Activated T-cell treated with anti-CD3 and anti-CD28 coated beads for 48 hours (primary cell): ENCODE measurements at places on chromosomes 2 and 18.

DNA sequence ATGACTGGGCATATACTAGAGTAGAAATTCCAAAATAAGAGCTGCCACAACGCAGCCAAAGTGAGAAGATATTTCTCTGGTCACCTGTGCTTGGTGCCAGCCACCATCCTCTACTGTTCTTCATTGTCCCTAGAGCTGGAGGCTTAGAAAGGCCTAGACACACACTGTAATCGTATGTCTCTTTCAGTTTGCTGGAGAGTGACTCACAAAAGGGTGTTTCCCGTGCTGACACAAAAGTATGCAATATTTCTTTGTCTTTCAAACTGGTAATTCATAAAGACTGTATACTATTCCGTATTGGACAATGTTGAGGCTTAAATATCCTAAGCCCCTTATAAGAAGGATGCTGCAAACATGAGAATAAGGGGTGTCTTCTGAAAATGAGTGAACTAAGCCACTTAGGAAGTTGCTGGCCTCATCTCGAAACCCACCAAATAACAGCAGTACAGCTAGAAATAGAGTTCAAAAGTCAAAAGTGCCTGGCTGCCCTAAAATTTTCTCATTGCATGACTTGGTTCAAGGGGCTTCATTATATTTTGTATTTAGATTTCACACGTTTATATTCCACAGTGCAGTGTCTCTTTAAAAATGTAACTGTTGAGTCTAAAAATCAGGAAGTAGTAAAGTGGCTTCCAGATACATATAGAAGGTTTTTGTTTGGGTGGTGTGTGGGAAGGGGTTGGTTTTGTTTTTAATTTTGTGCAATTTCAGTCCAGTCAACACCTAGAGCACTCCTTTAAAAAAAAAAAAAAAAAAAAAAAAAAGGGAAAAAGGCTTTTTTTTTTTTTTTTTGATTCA, 601.1 kb downstream of the ARHGAP15 start:
- DNase-seq: no peak

- no peak for DNase-seq
Measured at GRCh38 chr18:75106746-75107145, 102.2 kb downstream of the PTGR3 start.

GRCh38 chr2:29936020-29936419, 14.6 kb upstream of the ALK start:
- DNase-seq: no peak

DNA sequence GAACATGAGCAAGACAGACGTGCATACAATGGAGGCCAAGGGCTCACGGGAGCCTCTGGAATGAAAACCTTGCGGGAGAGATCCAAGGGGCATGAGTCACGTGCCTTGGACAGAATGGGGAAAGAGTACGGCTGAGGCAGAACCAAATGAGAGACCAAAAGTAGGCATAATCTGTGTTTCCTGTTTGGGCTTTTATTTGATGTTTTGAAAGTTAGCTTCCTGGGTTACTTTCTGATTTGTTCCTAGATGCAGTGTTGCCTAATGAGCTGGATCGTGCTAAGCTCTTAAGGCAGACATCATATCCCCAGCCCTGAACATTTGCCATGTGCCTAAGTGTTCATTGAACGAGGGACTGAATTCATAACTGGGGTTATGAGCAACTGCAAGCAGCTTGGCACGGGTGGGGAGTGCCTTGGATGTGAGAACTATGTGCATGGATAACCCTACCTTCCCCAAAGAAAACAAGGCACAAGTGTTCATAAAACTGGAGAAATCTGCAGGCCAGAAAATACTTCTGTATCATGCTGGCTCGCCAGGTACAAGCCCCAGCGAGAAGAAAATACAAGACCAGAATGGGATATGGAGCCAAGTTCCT, 60.3 kb upstream of the RPL31 start:
- no peak for DNase-seq

- DNase-seq: no peak
Measured at GRCh38 chr2:125684256-125684655, 971.7 kb upstream of the GYPC start.

GRCh38 chr2:235669983-235670962, 176.4 kb downstream of the AGAP1 start:
- DNase-seq: no peak

DNA sequence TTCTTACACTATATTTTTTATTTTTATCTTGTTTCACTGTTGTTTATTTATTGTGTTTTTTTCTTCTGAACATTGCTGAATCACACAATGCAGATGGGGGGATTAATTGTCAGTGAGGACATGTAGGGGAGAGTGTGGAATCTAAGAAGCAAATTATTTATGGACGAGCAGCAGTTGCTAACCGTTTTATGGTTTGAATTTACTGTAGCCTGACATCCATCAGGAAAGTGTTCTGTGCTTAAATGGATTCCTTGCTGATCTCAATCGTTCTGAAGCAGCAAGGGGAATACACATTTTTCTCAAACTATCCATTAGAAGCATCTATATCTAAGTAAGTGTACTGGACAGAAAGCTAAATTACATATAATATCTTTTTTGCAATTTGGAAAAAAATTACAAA, 119.5 kb downstream of the CD8B2 start:
- no peak for DNase-seq

GRCh38 chr2:179355881-179356280, 91.2 kb upstream of the SESTD1 start:
- no peak for DNase-seq

GRCh38 chr18:47800756-47801155, 129.7 kb downstream of the SMAD2 start:
- DNase-seq: no peak

- no peak for DNase-seq
Measured at GRCh38 chr2:73174244-73174643, 28.1 kb upstream of the NOTO start.

- no peak for DNase-seq
Measured at GRCh38 chr2:119486196-119486827, 38.0 kb downstream of the SCTR start.

- DNase-seq: no peak
Measured at GRCh38 chr2:230457793-230458192, 41.8 kb downstream of the SP100 start.

GRCh38 chr18:72419914-72420313, 124.2 kb downstream of the CBLN2 start:
- no peak for DNase-seq

GRCh38 chr2:14313341-14313740, 319.2 kb upstream of the LRATD1 start:
- DNase-seq: no peak

- no peak for DNase-seq
Measured at GRCh38 chr2:149061133-149061745, 22.7 kb downstream of the LYPD6B start.

DNA sequence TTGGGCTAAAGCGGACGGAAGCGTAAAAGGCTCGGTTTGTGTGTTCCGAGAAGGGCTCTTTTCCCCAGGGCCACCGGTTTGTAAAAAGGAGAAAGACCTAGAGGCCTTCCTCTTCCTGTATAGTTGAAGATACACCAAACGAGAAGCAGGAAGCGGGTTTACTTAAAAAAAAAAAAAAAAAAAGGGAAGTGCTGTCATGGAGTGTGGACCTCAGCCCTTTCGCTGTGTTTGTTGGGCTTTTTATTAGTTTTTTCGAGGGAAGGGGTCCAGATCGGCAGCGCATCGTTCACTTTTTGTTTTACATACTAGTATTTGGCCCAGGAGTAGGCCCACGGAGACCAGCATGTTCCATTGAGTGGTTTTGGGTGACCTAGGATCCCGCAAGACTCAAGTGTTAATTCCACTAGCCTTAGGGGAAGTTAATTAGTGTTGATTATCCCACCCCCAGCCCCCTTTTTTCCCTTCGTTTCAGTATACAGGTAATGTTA, 676 bp downstream of the ACTR2 start:
- peak; percentile 7 for DNase-seq

GRCh38 chr2:235502336-235502735, 8.5 kb downstream of the AGAP1 start:
- no peak for DNase-seq

GRCh38 chr18:23690505-23691068, 1.3 kb downstream of the LAMA3 start:
- DNase-seq: no peak

GRCh38 chr18:23053776-23054457, 81.4 kb upstream of the CABLES1 start:
- no peak for DNase-seq

- no peak for DNase-seq
Measured at GRCh38 chr2:132372276-132372675, 44.3 kb upstream of the GPR39 start.

DNA sequence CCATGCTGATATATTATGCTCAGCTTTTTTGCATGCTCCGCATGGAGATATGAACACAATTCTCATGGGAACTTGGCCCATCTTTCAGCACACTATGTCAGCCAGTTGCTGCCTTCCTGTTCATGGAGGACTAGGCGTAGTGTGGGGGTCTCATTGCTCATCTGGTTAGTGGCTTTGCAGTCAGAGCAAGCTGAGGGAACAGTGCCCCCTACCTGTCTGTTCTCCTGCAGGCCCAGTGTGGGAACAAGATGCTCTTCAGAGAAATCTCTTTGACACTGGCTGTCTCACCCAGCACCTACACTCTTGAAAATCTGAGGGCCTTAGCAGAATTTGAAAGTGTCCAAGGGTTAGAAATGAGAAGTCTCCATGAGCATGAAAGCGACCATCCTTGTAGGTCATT, 47.1 kb downstream of the SPTBN1 start:
- DNase-seq: peak; percentile 12

GRCh38 chr2:143700865-143701264, 571.6 kb downstream of the ARHGAP15 start:
- DNase-seq: no peak

GRCh38 chr2:231781798-231782726, 980 bp upstream of the PDE6D start:
- no peak for DNase-seq

- DNase-seq: peak; percentile 35
Measured at GRCh38 chr2:35410431-35411061, 945.0 kb upstream of the CRIM1 start.

- no peak for DNase-seq
Measured at GRCh38 chr2:191233533-191233932, 11.7 kb upstream of the MYO1B start.

GRCh38 chr2:190177249-190178040, 114.9 kb upstream of the MSTN start:
- no peak for DNase-seq

DNA sequence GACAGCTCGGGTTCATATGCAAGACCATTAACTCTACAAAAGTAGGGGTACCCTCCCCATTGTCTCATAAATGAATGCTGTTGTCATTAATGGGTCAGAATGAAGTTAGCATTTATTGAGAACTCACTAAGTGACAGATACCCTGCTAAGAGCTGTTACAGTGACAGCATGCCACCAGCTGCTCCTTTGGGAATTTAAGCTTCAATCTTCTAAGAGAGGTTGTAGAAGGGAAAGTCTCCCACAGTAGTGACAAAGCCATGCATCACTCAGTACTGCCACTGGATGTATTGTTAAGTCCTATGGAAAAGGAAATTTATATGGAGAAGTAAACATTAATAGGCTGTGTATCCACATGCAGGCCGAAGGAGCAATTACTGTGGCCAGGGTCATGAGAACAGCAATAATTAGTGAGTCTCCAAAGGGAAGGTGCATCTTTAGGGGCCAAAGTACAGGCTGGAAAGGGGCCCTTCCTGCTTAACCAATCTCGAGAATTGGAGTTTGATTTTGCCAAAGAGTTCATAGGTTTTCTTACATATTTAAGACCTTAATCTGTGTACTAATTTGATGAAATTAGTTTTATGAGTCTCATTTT, 64.5 kb upstream of the FAM124B start:
- DNase-seq: no peak

- no peak for DNase-seq
Measured at GRCh38 chr2:42858140-42859005, 66.0 kb upstream of the HAAO start.

DNA sequence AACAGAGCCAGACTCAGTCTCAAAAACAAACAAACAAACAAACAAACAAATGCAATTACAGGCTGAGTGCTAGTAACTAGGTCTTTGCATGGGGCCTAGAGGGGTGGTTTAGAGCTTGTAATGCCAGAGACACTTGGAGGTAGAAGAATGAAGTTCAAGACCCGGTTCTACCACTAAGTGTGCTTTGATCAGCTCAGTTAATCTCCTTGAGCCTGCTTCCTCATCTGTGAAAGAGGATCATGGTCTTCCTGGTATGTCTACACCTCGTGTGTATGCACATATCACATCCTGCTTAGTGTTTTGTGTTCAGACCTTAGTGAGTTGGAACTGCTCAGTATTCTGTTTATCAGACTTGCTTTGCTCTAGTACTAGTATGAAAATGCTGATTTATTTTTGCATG, 4.8 kb upstream of the ATP6V1C2 start:
- no peak for DNase-seq

- no peak for DNase-seq
Measured at GRCh38 chr2:183179156-183179555, 54.9 kb downstream of the NUP35 start.

- peak; percentile 41 for DNase-seq
Measured at GRCh38 chr2:72915907-72916742, 1.2 kb upstream of the EMX1 start.

DNA sequence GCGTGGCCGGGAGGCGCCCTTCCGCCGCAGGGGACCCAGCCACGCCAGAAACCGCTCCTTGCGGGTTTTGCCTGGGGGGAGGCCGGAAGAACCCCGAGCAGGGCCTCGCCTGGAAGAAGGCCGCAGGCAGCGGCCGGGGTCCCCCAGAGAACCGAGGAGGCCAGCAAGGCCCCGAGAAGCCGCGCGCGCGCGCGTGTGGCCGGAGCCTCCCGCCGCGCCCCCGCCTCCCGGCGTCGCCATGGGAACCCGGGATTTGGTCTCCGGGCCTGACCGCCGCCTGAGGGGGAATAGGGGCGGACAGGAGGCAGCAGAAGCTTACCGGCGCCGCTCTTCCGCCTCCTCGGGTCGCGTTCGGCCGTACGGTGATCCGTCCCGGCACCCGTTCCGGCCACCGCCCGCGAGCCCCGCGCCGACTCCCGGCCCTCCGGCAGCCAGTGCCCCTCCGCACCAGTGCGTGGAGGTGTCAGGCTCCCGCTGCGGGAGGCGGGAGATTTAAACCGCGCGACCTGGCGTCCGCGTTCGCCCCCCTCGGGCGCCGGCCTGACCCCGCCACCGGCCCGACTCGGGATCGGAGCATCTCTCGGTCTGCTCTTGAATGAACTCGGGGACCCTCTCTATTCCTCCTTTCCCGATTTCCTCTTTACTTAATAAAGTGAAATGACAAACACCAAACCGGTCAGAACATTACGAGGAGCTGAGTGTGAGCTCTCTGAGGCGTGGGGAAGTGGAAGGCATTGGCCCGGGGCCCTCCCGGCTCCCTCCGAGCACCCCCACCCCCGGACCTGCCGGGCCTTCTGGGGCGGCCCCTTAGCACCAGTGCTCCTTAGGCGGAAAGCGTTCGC, at the start of gene ICA1L:
TSS of gene ICA1L (minus strand) at position 467 of the 842 bp plus-strand sequence. CDS start 42,757 bp downstream, outside the sequence.
- peak; percentile 51 for DNase-seq

GRCh38 chr2:231356466-231356844, 39.1 kb upstream of the B3GNT7 start:
- no peak for DNase-seq

- DNase-seq: no peak
Measured at GRCh38 chr2:69549421-69549820, 94.1 kb downstream of the AAK1 start.

DNA sequence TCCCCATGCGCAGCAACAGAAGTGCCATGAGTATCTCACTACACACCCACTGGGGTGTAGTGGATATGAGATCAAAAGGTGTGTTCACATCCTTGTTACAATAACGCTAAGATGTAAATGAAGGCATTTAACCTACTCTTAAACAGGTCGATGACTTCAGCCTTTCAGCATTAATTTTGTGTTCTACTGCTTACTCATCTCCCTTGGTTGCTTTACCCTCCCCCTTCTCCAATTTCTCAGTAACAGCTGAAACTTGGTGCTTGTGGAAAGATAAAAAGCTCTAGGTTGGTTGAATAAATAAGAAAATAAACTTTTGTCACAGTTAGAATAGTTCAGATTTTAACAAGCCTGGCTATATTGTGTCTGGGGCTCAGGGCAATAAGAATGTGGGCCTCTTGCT, 147.5 kb upstream of the SESTD1 start:
- no peak for DNase-seq
